Left cardiac atrium (tissue), 4 donors: ENCODE measurements at places on chromosomes 11 and 22. TPM values are rescaled to one million over a fixed set of nuclear protein-coding genes. Genes with fewer than 3 reads are reported as not detected.
A peak's percentile ranks its signal among the peaks of the same experiment; 100 is the strongest.

DNA sequence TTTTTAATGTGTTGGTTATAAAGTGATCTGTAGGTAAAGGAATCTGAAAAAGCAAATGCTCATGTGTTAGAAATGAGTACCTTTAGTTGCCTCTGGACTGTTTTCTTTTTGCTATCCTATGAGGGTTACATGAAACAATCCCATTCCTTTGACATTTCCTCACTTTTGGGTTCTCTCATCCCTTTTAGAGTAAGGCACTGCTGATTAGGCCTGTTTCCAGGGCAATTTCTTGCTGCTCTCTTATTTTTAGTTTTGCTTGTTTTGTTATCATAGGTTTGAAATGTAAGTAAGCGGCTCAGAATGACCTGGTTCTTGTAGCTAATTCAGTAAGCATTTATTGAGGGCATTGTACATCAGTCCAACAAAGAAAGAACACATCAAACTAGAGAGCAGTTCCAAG is 138.9 kb downstream of the DDX10 start:
- no peak for DNase-seq

- DNase-seq = no peak
Measured at GRCh38 chr11:57562596-57562995, 4.9 kb downstream of the UBE2L6 start.

- no peak for DNase-seq
Measured at GRCh38 chr11:78332174-78332866, 85.3 kb downstream of the GAB2 start.

GRCh38 chr11:110086892-110087309 is 6.3 kb upstream of the ZC3H12C start:
- no peak for DNase-seq

DNA sequence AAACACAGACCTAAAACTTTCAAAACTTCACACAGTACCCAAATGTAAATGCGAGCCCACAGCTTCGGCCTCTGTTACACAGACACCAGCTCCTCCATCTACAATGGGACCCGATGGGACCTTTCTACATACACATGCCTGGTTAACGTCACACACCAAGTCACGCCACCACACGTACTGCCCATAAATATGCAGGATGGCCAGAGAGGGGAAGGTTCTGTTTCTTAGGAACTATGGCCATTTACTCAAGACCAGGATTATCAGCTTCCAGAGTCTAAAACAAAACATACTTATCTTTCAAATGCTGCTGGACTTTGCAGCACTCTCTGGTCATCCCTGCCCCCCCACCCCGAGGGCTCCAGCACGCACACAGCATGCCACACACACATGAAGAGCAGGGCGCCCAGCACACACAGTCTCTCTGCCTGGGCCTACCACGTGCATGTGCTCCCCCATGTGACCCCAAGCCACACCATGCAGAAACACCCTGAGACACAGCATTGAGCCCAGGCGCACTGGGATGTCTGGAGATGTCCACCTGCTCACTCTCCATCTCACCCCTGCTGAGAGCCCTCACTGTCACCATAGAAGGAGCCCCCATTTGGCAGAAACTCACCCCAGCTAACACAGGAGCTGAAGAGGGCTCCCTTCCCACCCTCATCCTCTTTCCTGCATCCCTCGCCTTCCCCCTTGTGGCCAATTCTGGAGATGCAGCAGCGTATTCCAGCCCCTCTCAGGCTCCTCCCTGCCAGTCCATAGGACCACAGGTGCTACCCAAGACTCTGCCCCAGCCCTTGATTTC is 61.8 kb downstream of the SLC22A12 start:
- DNase-seq = peak; percentile 80

GRCh38 chr11:60767388-60767811 is 10.7 kb downstream of the MS4A15 start:
- no peak for DNase-seq

The TSPAN18 gene
- total RNA-seq = 166 TPM
